ENCODE measurements at places on chromosomes 12 and 14.

DNA sequence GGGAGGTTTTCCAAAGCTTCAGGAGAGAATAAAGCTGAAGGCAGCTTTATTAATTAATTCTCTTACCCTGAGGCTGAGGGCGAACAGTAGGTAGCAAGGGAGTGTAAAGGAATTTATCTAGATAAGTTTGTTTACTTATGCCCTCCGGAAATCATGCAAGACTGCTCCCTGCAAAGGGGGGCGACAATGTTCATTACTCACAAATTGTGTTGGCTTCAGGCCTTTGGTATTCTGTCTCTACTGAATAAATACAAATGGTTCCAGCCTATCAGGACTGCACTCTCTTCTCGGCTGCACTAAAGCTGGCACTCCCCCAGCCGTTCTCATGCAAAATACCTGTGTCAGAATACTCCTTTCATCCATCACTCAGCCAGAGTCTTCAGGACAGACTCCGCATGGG is 120.8 kb downstream of the PPHLN1 start:
- DNase-seq = no peak

GRCh38 chr14:91374287-91374878 is 43.2 kb downstream of the CCDC88C start:
- no peak for DNase-seq

- no peak for DNase-seq
Measured at GRCh38 chr12:97267594-97268202, 194.9 kb upstream of the RMST start.

DNA sequence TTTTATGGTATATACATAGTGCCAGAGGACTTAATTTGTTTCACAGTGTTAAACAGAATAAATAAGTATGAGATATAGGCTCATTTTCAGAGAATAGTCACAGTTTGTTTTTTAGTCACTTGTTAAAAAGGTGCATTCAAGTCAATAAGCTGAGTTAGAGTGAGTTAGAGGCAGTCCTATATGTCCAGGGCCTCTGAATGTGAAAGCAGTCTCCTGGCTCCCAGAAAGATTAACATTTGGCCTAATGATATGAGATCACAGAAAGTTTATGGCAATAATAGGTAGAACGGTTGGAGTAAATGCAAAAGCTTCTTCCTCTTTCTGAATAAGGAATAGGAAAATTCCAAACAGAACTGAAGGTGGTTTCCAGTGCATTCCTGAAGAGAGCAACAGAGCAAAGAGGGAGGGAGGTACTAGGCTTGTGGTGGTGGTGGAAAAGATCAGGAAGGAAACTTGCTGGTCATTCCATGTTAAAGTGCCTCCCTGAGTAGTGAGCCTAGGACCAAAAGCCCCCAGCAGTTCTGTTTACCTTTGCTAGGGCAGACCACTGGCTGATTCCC is 54.4 kb downstream of the SLC38A4 start:
- DNase-seq = no peak

GRCh38 chr12:96225044-96225855 is 31.1 kb downstream of the ELK3 start:
- no peak for DNase-seq

- DNase-seq = no peak
Measured at GRCh38 chr14:102558556-102558955, 33.9 kb upstream of the RCOR1 start.

DNA sequence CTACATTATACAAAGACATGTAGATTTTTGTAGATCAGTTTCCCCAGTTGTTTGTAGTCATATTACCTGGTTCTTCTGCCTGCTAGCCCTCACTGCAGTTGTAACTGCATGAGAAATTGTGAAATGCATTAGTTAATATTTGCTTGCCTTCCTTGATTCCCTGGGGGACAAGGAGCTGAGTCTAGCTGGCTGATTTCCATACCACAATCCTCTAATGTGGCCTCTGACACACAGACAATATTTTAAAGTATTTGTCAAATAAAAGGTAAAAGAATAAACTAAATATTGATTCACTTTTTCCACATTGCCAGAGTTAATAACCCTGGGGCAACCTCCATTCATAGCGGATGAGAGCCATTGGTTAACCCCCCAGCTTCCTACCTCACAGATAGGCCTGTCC is 128.8 kb upstream of the TMEM132C start:
- DNase-seq = no peak

DNA sequence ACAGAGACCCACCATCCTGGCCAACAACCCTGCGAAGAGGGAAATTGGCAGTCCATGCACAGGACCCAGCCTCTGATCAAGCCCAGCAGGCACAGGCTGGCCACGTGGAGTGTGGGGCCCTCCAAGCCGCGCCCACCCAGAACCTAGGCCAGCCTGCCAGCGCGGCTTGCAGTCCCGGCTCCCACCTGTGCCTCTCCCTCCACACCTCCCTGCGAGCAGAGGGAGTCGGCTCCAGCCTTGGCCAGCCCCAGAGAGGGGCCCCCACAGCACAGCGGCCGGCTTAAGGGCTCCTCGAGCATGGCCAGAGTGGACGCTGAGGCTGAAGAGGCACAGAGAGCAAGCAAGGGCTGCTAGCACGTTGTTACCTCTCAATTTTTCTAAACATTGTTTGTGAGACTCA is 373.4 kb downstream of the NELL2 start:
- no peak for DNase-seq

- peak; percentile 34 for DNase-seq
Measured at GRCh38 chr12:12561371-12562015, 1.2 kb downstream of the DUSP16 start.

- no peak for DNase-seq
Measured at GRCh38 chr12:121647-122046, 55.1 kb downstream of the IQSEC3 start.

DNA sequence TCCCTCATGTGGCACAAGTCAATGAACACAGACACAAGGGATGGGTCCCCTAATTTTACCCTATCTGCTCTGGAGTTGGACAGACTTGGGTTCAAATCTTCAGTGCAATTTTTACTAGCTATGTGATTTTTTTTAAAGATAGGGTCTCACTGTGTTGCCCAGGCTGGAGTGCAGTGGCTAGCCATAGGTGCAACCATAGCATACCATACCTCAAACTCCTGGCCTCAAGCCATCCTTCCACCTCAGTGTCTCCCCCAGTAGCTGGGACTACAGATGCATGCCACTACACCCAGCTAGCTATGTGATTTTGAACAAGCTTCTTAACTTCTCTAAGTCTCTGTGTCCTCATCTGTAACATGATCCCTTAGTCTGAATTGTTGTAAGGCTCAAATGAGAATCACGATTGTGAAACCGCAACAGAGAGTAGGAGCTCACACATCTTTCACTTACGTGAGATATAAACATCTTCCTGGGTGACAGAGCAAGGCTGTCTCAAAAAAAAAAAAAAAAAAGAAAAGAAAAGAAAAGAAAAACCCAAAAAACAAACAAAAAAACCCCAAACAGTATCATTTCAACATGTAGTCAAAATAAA is 4.7 kb downstream of the CALCOCO1 start:
- DNase-seq = no peak

GRCh38 chr12:67893022-67893580 is 96.1 kb upstream of the IFNG-AS1 start:
- no peak for DNase-seq

DNA sequence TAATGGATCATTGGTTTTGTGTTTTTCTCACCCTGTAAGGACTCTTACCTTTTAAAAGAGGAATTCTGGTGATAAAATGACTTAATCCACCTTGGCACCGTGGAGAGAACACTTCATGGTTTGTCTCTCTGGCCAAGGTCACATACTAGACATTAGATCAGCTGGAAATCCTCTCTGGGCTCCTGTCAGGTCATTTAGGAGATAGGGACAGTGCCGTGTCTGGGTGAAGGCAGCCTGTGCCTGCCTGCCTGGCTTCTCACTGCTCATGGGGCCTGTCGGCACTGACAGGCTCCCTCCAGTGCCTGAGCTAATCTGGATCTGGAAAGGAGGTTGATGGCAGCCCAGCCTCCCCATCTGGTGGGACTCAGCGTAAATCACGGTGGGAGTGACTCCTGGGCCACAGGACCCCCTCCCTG is 5.7 kb downstream of the CRADD start:
- DNase-seq = no peak

- no peak for DNase-seq
Measured at GRCh38 chr12:32864731-32865130, 31.8 kb downstream of the PKP2 start.

DNA sequence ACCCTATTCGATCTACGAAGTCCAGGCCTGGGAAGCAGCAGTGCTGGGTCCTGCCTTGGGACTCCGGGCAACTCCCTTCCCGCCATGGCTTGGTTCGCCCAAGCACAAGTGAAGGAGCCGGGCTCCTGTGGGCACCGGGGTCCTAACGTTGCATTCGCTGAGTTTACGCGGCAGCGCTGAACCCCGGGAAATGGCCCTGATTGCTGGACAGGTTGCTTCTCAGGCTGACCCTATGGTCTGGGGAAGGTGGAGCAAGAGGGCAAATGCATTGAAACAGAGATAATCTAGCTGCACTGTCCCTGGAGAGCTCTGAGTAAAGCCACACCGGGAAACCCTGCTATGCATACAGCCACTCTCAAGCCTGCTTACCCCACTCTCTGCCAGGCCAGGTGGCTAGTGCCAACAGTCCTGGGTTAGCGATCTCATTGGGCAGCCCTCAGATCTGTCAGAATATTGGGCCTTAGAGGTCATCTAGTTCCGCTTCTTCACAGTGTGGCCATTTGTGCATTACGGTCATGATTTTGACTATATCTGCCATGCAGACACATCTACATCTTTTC is 11.3 kb downstream of the SYNE3 start:
- no peak for DNase-seq

GRCh38 chr14:69531135-69531534 is 43.5 kb downstream of the CCDC177 start:
- DNase-seq = no peak

GRCh38 chr14:91884664-91885063 is 17.3 kb upstream of the TC2N start:
- DNase-seq = no peak

- DNase-seq = no peak
Measured at GRCh38 chr14:51613416-51613815, 38.3 kb upstream of the FRMD6 start.

DNA sequence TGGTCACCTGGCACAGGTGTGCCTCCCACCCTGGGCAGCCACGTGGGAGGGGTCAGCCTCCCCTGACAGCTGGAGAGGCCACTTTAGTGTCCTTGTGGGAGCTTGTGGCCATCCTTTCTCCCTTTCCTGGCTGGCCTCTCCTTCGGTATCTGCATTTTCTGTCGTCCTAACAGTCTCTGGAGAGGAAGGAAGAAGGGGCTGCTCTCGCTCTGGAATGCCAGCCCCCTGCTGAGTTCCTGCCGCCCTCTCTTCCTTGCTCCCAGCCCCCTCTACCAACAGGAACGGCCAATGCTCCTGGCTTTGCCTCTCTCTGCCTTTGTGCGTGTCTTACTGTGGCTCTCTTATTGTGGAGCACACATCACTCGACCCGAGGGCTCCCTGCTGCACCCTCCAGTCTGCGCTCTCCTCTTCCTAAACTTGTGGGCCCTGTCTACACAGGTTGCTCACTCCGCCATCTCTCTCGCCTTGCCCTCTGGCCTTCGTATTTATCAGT is 70.8 kb downstream of the FBXL14 start:
- no peak for DNase-seq

GRCh38 chr14:101980700-101981099 is 16.3 kb downstream of the DYNC1H1 start:
- no peak for DNase-seq

GRCh38 chr12:2679068-2679815 is 115.5 kb upstream of the FKBP4 start:
- DNase-seq = no peak

All from activated CD4-positive, alpha-beta T cell treated with anti-CD3 and anti-CD28 coated beads for 1 hour (primary cell).